ENCODE measurements at places on chromosomes 2 and 18.

DNA sequence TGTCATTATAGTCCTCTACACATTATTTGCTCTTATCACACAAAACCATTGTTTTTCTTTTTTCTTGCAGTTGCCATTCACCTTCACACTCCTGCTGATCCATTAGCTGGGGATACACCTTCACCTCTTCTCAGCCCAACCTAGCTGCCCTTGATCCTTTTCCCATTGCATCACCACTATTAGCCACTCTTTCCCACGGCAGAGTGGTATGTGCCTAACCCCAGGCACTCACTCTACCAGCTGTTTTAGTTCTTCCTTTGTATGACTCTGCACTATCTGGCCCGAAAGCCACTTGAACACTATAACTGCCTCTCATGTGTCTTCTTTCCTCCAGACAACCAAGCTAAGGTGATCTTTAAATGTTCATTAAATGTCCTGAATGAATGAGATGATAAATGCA is 145.4 kb upstream of the PIK3C3 start:
- no peak for DNase-seq

DNA sequence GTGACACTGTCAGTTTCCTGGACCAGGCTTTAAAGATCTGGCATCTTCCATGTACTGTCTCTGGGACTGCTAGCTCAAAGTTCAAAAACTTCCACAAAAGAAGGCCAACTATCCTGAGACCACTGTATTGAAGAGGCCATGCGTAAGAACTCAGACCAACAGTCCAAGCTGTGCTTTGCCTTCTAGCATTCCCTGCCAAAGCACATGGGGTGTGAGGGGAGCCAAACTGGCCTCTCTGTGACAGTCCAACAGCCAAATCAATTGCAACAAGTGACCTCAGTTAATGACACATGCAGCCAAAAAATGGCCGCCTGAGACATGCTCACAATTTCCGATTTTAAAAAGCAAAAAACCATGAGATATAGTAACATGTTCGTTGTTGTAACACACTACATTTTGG is 160.3 kb upstream of the CDH19 start:
- DNase-seq, result no peak

GRCh38 chr2:41087946-41088345 is 636.1 kb upstream of the SLC8A1 start:
- DNase-seq, result no peak

- no peak for DNase-seq
Observed at GRCh38 chr2:160305081-160305750, 105.1 kb upstream of the ITGB6 start.

GRCh38 chr2:124323321-124323720 is 298.2 kb downstream of the CNTNAP5 start:
- no peak for DNase-seq

DNA sequence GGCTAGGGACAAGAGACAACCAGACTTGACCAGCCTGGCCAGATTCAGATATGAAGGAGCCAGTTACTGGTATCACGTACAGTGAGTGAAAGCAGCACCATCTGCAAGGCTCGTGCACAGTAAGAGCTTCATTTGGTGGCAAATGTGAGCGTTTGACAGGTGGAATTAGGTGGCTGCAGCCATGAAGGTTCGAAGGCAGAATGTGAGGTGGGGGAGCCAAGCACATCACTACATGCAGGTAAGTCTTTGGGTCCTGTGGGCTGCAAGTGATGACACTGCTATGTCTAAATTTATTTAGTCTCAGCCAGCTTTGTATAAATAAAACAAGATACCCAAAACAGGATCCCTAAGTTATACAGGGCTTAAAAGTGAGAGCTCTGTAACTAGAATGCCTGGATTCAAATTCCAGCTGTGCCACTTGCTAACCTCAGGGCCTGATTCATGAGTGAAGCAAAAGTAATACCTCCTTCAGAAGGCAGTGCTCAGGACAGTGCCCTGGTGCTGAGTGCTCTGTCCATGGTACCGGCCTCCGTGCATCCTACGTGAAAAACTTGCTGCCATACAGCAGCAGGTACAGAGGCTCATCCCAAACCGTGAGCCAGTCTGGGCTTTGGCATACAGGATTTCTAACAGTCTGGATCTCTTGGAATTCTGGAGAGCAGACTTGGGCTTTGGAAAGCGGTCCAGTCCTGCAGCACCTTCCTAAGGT is 18.6 kb downstream of the DDX18 start:
- no peak for DNase-seq

- DNase-seq, result no peak
Observed at GRCh38 chr2:26903676-26904075, 55.7 kb downstream of the DPYSL5 start.

- no peak for DNase-seq
Observed at GRCh38 chr2:72116081-72116533, 31.6 kb downstream of the CYP26B1 start.

Measured in NCI-H524 treated with DMSO at 0.1 percent for 48 hours (cell line).